ENCODE measurements at places on chromosomes 5 and 9. TPM values are rescaled to one million over a fixed set of nuclear protein-coding genes. Genes with fewer than 3 reads are reported as not detected.

DNA sequence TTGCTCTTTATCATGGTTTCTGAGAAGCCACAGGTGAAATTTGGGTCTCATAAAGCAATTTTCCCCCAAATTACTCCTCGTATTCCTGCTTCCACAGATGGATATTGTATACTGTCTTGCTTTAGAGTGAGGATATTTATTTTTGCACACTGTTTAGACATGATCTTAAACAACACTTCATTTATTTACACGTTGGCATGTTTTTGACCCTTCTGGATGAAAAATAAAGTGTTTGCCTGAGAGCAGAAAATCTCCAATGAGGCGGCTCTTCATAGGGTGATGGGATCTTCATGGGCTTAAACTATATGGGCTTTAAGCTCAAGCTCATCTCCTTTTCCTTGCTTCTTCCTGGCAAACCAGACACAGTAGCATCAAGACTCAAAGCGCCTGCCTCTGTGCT, 148.4 kb downstream of the MACROH2A1 start:
- no peaks in the 10 kb centered on the region for H3K36me3 ChIP-seq
- H3K4me1 ChIP-seq: peaks cover 6% of the 10 kb centered on the region
- H3K27me3 ChIP-seq: peaks cover 3% of the 10 kb centered on the region
- H3K27ac ChIP-seq: no peak overlapping the region
- no peak overlapping the region for H3K4me3 ChIP-seq

DNA sequence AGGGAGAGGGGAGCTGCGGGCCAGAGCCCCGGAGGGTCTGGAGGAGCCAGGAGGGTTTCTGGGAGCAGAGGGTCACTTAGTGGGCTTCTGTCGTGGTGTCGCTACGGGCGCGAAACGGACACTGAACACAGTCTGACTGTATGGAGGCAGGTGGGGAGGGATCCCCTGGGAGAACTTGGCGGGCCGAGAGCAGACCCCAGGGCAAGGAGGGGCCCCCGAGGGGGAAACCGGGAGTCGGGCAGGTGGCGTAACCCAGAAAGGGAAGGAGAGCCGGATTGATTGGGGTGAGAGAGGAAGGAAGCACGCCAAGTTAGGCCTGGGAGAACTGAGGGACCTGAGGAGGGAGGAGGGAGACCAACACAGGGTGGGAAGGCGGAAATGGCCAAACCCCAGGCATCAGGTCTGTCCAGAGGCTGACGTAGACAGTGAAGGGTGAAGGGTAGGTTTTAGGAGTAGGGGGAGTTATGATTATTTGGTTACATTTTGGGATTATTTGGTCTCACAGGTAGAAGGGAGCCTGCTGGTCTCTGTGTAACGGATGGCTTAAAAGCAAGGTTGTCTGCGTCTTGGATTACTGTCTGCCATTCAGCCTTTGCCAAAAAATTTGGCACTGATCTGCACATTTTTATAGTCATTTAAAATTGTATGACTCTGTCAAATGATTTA, 3.3 kb upstream of the MSMP start:
- H3K4me3 ChIP-seq: peak overlapping the region; percentile 98
- no peak for DNase-seq
- H3K36me3 ChIP-seq: peaks cover 44% of the 10 kb centered on the region
- H3K27me3 ChIP-seq: no peaks in the 10 kb centered on the region
- H3K4me1 ChIP-seq: peaks cover 29% of the 10 kb centered on the region
- H3K27ac ChIP-seq: peak overlapping the region; percentile 78

GRCh38 chr9:136050701-136051452, 44.2 kb downstream of the NACC2 start:
- DNase-seq: no peak
- no peaks in the 10 kb centered on the region for H3K36me3 ChIP-seq
- H3K4me1 ChIP-seq: no peaks in the 10 kb centered on the region
- peaks cover 7% of the 10 kb centered on the region for H3K27me3 ChIP-seq

- H3K27ac ChIP-seq: no peak overlapping the region
- no peaks in the 10 kb centered on the region for H3K27me3 ChIP-seq
- H3K36me3 ChIP-seq: no peaks in the 10 kb centered on the region
Observed at GRCh38 chr9:129309906-129310305, 131.8 kb upstream of the IER5L start.

GRCh38 chr9:133509179-133510083, 15.3 kb downstream of the MYMK start:
- H3K4me1 ChIP-seq: peaks cover 6% of the 10 kb centered on the region
- no peak overlapping the region for H3K4me3 ChIP-seq
- peaks cover 5% of the 10 kb centered on the region for H3K27me3 ChIP-seq

- no peak overlapping the region for H3K27ac ChIP-seq
- H3K27me3 ChIP-seq: no peaks in the 10 kb centered on the region
- H3K36me3 ChIP-seq: no peaks in the 10 kb centered on the region
- no peak overlapping the region for H3K4me3 ChIP-seq
- no peak for DNase-seq
Observed at GRCh38 chr9:121865060-121865459, 213.6 kb downstream of the DAB2IP start.

DNA sequence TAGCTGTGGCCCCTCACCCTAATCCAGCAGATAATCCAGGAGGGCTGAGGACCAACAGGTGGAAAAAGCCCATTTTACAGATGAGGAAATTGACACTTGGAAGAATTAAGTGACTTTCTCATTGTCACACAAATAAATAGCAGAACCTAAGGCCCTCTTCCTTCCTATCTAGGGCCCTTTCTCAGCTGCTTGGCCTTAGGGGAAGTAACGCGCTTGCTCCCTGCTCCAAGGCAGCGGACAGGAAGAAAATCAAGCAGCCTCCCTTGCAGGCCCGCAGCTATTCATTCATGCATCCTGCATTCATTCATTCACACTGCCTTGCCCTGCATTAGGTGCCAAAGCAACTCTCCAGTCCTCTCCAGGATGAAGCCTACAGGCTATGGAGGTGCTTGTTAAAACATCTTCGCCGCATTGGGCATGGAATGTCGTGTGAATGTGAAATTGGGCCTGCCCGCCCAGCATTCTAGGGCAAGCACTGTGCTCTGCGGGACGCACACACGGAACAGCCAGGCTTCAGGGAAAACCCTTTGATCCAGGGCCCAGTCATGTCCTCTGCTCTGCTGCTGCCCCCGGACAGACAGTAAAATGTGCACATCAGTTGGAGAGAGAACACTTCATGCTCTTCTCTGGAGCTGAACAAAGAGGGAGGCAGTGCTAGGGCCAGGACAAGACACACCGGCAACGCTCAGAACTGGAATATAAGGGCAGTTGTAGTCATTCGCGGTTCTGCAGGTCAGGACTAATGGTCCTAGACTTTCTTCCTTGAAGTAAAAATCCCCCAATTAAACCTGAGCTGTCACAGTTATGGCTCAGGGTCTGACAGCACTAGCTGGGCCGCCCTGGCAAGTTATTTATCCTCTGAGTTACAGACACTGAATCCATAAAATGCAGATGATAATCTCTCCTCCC, 166.0 kb downstream of the COL23A1 start:
- no peak overlapping the region for H3K27ac ChIP-seq
- no peaks in the 10 kb centered on the region for H3K36me3 ChIP-seq
- H3K4me3 ChIP-seq: no peak overlapping the region
- H3K4me1 ChIP-seq: no peaks in the 10 kb centered on the region

DNA sequence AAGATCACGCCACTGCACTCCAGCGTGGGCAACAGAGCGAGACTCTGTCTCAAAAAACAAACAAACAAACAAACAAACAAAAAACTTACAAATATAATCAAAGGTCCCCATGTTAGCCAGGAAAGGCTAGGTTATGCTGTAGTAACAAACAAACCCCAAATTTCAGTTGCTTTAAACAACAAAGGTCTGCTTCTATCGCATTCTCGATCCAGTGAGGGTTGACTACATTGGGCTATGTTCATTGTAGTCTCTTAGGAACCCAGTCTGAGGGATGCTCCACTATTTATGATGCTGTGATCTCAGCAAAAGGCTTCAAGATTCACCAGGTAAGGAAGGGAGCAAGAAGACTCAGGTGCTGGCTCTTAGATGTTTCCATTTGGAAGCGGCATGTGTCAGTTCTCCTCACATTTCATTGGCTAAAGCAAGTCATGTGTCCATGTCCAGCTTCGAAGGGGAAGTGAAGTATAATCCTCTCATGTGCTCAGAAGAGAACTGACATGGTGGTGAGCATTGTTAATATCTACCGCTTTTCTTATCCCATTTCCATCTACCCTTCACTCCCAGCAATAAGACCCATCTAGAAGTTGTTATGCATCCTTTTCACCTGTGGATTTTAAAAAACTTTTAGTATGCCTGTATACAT, 26.5 kb upstream of the NEK6 start:
- H3K4me3 ChIP-seq: no peak overlapping the region
- peaks cover 7% of the 10 kb centered on the region for H3K4me1 ChIP-seq
- DNase-seq: no peak
- H3K27ac ChIP-seq: no peak overlapping the region

DNA sequence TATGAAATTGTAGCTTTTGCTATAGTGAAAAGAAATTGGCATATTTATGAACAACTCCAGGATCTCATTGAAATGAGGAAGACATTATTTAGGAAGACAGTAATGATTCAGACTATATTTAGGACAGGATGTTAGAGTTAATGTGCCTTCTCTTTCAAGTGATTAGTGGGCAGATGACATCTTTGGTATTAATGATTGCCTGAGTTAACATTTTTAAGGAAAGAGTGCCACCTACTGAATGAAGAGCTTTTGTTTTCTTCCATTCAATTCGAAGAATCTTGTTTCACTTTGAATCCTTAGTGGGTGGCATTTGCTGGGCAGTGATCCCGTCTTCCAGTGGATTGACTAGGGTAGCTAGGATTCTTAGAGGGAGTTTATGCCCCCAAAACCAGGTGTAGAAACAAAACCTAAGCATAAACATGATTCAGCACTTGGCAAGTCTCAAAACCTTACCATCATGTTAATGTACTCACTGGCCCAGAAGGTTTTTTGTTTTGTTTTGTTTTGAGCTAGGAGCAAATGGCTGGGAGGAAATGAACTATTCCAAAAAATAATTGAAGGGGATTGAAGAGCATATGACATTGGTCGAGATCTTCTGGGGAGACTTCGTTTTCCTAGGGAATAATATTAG, 23.2 kb downstream of the MAP3K1 start:
- peak overlapping the region; percentile 49 for H3K4me3 ChIP-seq
- no peaks in the 10 kb centered on the region for H3K27me3 ChIP-seq
- H3K4me1 ChIP-seq: peaks cover 56% of the 10 kb centered on the region
- H3K27ac ChIP-seq: peak overlapping the region; percentile 56
- DNase-seq: no peak
- H3K36me3 ChIP-seq: peaks cover 4% of the 10 kb centered on the region

DNA sequence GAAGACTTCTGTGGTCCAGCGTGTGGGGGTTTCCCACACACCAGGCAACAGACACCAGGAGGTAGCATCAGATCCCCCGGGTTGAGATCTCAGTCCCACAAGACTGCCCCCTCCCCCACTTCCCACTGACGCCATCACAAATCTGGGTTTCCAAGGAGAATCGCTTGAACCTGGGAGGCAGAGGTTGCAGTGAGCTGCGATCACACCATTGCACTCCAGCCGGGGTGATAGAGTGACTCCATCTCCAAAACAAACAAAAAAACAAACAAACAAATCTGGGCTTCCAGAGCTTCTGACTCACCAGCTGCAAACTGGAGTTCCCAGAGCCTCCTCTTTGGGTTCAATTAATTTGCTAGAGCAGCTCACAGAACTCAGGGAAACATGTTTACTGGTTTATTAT, 4.7 kb upstream of the GBGT1 start:
- no peak overlapping the region for H3K27ac ChIP-seq
- DNase-seq: no peak
- no peak overlapping the region for H3K4me3 ChIP-seq
- H3K27me3 ChIP-seq: peaks cover 10% of the 10 kb centered on the region
- H3K36me3 ChIP-seq: no peaks in the 10 kb centered on the region

Gene TTC23L
- total RNA-seq: not detected

Gene CCL27
- 0.55 TPM for total RNA-seq

Gene GAS1
- total RNA-seq: 0.32 TPM

Gene PCA3
- not detected for total RNA-seq

Gene SLC36A1
- total RNA-seq: 6.2 TPM

Gene IQGAP2
- 28.3 TPM for total RNA-seq
